MCF 10A (cell line): ENCODE measurements at places on chromosomes 11 and 22. TPM values are rescaled to one million over a fixed set of nuclear protein-coding genes. Genes with fewer than 3 reads are reported as not detected.

GRCh38 chr11:116563028-116563711 lies 209.6 kb downstream of the BUD13 start:
- peak; percentile 10 for DNase-seq

- DNase-seq, result no peak
Observed at GRCh38 chr22:41522813-41523212, 21.5 kb downstream of the POLR3H start.

FAM227A gene
- total RNA-seq, result 2.3 and 2.6 TPM in 2 replicates

- no peak for DNase-seq
Observed at GRCh38 chr11:59778122-59778521, 22.9 kb downstream of the STX3 start.

SLC5A12 gene
- total RNA-seq, result not detected in 2 replicates

DNA sequence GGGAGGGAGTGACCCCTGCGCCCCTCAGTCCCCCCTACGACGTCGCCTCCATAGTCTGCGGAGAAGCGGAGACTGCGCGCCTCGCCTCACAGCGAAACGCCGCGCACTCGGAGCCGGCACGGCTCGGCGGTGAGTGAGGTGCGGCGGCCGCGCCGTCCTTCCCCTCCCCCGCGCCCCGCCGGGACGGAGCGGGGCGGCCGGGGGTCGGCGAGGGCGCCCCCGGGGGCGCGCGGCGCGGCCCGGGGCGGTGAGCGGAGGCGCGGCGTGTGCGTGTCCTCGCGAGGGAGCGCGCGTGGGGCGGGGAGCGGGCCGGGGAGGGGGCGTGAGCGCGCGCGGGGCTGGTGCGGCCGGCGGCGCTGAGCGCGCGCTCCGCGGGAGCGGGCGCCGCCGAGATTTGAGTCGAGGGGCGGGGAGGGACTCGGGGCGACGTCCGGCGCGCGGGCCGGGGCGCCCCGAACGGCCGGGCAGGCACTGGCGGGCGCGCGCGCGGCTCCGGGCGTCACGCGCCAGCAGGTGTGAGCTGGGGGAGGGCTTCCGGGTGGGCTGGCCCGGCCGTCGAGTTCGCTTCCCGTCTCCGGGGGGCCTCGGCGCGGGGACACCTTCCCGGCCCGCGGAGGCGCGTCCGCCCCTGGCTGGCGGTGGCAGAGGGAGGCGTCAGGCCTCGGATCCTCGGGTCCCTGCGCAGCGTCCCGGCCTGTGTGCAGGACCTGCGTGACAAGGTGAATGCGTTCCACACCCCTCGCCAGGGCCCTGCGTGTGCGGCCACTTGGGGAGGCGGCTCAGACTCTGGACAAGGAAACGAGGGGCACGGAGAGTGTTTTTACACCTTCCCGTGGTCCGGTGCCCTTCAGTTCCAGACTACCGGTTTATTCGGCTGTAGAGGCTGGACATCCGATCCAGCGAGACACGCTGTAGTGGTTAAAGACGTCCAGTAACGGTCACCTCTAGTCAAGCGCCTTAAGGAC lies 50.4 kb downstream of the FAM83F start:
- DNase-seq, result peak; percentile 14

GRCh38 chr22:27269751-27270543 lies 531.6 kb downstream of the MN1 start:
- DNase-seq, result no peak

NCR3LG1 gene
- total RNA-seq, result 13.6 and 14.2 TPM in 2 replicates

CDKN1C gene
- 5.7 and 6.9 TPM in 2 replicates for total RNA-seq

PGA5 gene
- total RNA-seq, result not detected in 2 replicates

DNA sequence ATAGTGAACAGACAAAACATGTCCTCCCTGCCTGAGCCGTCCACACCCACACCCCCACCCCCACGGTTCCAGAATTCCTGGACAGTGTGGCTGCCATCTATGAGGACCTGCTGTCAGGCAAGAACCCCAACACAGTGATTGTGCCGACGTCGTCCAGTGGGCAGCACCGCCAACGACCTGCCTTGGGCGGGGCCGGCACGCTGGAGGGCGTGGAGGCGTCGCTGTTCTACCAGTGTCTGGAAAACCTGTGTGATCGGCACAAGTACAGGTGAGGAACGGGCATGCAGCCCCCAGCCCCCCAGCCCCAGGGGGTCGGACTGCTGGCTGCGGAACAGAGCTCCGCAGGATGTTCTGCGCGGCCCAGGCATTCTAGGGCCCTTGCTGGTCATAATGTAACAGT lies 19.7 kb downstream of the ARFGAP2 start:
- no peak for DNase-seq

FIBIN gene
- total RNA-seq, result 5.0 and 12.5 TPM in 2 replicates
